ENCODE measurements at places on chromosomes 6 and 20.
A peak's percentile ranks its signal among the peaks of the same experiment; 100 is the strongest.

- DNase-seq: peak; percentile 15
Observed at GRCh38 chr6:162055365-162055764, 672.2 kb downstream of the PRKN start.

DNA sequence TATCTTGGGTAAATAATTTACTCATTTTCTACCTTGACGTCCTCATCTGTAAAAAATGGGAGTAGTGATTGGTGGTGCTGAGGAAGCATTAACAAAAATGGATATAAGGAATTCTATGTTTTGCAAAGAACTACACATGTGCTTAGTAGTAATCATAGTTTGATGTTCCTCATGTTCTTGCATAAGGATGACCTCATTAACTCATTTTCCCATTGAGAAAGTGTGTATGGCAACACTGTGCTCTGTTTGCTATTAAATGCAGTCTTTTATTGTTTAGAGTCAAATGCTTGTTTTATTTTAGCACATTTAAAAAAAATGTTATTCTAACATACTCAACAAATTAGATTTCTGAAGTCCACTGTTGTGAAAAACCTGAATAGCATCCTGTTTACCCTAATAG, 211.2 kb upstream of the RSPO3 start:
- DNase-seq: no peak

- DNase-seq: peak; percentile 75
Observed at GRCh38 chr6:156777577-156778453, 637 bp downstream of the ARID1B start.

DNA sequence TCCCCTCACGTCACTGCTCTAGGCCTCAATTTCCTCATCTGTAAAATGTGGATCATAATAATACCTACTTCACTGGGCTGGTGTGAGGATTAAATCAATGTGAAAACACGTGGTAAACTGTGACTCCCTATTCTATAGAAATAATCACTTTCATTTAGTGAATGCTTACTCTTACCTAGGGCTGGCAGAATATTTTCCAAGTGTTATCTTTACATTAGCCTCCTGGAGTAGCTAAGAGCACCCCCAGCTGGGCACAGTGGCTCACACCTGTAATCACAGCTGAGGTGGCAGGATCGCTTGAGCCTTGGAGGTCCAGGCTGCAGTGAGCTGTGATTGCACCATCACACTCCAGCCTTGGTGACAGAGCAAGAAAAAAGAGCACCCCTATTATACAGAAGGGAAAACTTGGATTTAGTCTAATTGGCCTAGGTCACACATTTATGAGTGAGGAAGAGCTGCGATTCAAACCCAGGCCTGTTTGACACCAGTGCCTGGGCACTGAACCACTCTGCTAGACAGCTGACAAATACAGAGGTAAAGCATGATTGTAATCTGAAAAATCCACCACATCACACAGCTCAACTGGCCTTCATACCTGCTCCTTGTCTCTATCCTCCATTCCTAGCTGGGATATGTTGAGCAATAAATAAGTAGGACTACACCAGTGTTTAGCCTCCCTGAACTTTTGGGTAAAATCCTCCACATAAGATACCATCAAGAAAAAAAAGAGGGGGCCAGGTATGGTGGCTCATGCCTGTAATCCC, 1.4 kb upstream of the SNTA1 start:
- peak; percentile 69 for DNase-seq

- DNase-seq: no peak
Observed at GRCh38 chr6:118501099-118501498, 47.0 kb upstream of the PLN start.

GRCh38 chr6:3222506-3223038, 4.9 kb downstream of the TUBB2B start:
- DNase-seq: no peak

DNA sequence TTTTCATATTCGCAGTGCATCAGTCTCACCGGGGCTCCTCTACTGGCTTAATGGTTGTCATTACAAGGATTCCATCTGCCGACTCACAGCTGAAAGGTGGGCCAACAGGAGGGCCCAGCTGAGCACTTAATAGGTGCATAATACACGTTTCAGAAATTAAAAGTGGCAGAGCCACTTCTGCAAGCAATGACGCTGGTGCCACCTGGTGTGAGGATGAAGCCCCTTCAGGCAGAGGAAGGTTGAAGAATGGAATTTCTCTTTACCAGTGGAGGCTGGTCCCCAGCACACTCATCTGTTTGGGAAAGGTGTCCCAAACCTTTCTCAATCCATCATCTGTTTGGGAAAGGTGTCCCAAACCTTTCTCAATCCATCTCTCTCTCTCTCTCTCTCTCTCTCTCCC, 8.2 kb upstream of the STMND1 start:
- DNase-seq: peak; percentile 33

GRCh38 chr6:6399568-6399967, 79.1 kb upstream of the F13A1 start:
- DNase-seq: no peak

GRCh38 chr6:3752531-3753227, 1.2 kb upstream of the PXDC1 start:
- DNase-seq: no peak

DNA sequence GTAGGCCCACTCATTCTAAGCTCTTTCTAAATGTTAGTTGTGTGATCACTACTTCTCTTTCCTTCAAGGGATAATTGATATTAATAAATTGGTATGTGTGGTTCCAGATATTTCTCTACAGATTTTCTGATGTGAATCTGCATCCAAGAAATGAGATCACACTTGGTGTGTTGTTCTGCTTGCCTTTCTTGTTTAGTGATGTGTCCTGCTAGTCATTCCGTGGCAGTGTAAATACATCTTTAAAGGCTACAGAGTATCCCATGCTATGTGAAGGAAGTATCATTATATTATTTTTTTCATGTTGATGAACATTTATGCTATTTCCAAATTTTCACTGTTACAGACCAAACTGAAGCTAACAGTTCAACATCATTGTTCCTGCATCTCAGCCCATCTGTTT, 13.2 kb downstream of the CDH26 start:
- no peak for DNase-seq

DNA sequence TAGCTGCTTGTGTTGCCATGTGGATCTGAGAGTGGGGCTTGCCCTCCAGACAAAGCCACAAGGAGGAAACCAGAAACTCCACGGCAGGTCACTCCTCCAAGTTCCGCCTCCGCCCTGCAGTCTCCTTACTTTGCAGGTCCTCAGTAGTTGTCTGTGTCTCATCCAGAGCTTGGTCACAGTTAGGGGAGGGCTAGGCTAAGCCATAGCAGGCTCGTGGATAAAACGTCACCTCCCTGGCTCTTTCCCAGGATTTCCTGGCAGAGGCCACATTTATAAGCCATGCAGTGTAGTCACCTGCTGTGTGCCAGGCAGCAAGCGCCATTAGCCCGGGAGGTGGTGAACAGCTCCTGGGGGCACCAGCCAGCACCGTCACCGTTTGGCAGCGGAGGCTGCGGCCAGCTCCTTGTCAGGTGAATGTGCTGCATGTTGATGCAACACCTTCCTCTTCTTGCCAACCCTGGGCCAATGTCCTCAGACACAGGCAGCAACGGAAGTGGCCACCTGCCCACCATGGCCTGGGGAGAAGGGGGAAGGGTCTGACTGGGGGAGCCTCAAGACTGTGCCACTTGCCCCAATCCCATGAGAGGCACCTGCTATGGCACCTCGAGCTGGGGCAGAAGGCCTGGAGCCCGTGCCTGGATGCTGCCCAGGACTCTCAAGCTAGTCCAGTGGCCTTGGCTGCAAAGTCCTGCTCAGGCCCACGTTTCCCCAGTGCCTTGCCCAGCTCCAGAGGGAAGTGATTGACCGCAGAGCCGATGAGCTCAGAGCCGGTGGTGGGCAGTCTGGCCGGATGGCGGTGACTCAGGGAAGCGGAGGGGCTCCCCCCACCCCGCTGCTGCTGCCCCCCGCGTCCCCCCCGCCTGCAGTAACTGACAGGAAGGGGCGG, 39.0 kb upstream of the SLCO4A1 start:
- DNase-seq: peak; percentile 78

- DNase-seq: peak; percentile 40
Observed at GRCh38 chr20:7094438-7094997, 327.0 kb downstream of the BMP2 start.

DNA sequence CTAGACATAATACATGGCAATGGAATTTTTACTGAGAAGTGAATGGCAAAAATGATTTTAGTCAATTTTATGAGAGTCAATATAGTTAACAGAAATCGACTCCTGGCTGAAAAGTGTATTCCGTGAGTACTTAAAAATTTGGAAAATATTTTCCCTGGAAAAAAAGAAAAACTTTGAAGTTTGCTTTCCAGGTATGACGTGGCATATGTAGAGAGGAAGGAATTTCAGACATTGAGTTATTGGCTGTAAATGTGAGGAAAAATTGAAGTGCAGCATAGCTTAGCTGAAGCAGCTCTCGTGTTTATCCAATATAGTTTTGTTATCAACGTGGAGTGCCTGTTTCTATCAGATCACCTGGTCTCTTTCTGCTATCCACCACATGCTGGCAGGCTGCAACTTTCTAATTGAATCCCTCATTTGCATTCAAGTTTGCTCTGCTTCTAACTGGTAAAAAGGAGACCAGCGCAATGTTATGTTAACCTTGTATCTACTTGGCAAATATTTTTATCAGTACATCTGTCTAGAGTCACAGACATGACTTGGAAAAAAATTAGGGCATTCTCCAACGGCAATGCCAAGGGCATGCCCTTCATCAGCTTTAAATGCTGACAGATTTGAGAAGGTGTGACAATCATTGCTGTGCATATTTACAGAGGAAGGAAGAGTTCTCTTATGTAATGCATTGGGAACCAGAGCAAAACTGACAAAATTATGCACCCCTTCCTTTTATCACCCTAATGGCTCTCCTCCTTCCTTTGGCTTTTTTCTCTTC, 1102.8 kb upstream of the FLRT3 start:
- DNase-seq: no peak

GRCh38 chr20:31559704-31560093, 45.4 kb upstream of the ID1 start:
- DNase-seq: no peak

DNA sequence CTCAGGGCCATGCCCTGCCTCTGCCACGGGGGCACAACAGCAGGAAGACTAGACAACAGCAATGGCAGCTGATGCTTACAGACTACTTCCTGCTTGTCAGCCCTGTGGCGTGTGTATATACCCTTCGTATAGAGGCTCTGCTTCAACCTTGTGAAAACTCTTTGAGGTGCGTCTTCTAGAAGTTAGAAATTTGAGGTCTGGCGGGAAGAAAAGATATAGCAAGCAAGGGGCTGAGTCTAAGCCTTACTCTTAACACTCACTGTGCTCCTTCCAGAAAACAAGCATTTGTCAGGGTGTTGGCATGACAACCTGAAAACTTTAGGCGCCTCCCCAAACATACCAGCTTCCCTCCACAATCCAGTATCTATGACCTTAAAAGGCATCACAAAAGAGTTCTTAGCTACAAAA, 33.3 kb downstream of the JPH2 start:
- peak; percentile 21 for DNase-seq

DNA sequence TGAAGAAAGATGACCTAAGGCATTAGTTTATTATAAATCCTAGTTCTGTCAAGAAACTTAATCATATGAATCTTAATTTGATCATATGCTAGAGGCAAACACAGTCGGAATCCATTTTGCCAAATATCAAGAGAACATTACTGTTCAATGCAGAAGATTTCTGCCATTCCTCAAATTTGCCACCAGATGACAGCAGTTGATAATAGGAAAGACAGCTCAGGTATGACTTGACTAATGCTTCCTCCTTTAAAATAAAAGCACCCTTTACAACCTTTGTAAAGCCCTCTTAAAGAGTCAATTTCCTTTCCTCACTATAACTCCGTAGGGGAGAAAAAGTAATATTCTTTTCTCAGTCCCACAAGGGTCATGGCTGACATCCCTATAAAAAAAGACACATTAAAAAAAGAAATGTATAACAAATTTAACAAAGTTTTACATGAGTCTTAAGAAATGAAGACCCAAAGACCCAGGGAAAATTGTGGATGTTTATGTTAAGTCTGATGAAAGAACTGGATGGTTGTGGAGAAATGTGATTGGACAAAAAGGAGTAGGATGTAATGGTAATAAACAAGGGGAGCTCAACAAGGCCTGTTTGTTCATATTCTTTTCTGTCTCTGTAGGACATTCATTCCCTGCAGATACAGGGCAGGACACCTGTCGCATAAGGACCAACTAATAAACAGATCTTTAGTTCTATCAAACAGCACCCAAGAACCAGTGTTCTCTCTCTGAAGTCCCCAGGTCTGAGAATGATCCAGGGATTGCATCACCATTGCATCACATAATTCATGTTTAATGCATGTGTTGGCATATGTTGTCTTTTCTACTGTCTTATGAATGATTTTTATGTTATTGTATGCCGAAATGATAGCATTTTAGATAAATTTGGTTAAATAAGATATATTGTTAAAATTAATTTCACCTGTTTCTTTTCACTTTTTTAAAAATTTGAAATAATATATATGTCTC, 23.0 kb upstream of the IL17A start:
- DNase-seq: no peak

- no peak for DNase-seq
Observed at GRCh38 chr6:62013719-62014118, 272.3 kb downstream of the KHDRBS2 start.

DNA sequence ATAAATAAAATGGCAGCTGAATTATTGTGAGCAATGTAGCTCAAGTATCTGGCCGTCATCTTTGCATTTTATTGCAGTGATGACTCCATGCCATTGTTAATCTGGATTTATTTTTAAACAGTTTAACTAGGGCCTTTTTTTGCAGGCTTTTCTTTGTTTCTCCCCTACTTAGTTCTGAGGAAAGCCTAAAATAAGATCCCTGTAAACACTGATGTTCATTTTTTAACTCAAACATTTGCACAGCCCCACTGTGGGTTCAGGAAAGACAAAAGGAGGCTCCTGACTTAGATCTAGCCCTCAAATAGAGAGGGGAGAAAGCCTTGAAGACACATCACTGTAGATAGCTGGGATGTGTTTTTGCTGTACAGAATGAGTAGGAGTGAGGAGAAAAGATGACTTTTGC, 69.2 kb downstream of the PLEKHG1 start:
- DNase-seq: no peak

GRCh38 chr6:93293872-93294271, 125.5 kb downstream of the EPHA7 start:
- DNase-seq: no peak

DNA sequence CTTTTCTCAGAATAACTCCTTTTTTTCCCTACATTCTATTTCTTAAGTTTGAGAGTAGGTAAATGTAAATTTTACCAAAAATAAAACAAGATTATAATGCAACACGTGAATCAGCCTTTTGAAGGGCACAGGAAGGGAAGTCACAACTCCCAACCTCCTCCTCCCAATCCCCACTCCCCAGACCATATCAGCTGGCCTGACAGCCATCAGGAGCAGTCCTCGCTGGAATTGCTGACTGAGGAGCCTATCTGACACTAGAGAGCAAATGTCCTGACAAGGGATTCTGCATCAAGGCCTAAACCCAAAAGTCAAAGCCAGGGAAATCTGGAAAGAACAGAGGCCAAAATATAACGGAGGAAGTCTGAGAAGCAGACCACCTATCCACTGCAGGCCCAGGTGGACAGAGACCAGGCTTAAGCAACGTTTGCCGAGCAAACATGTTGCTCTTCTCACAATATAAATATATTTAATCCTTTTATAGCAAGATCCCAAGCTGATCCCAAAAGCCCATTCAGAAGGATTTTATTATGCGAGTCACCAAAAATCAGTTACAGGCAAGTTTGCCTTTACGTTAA, 2.5 kb downstream of the RRAGD start:
- DNase-seq: no peak

GRCh38 chr6:8084586-8084985, 17.8 kb downstream of the EEF1E1 start:
- no peak for DNase-seq

GRCh38 chr6:43778131-43778855, 8.3 kb downstream of the VEGFA start:
- no peak for DNase-seq

GRCh38 chr6:20302702-20303251, 90.5 kb upstream of the MBOAT1 start:
- DNase-seq: no peak

Data from activated CD4-positive, alpha-beta T cell treated with anti-CD3 and anti-CD28 coated beads for 36 hours (primary cell).